Left lung (tissue), 14 donors: ENCODE measurements at places on chromosomes 2 and 18. TPM values are rescaled to one million over a fixed set of nuclear protein-coding genes. Genes with fewer than 3 reads are reported as not detected.

GRCh38 chr2:136863874-136864273, 98.5 kb downstream of the THSD7B start:
- DNase-seq = no peak

GRCh38 chr2:48722391-48722790, 33.1 kb downstream of the LHCGR start:
- no peak for DNase-seq

DNA sequence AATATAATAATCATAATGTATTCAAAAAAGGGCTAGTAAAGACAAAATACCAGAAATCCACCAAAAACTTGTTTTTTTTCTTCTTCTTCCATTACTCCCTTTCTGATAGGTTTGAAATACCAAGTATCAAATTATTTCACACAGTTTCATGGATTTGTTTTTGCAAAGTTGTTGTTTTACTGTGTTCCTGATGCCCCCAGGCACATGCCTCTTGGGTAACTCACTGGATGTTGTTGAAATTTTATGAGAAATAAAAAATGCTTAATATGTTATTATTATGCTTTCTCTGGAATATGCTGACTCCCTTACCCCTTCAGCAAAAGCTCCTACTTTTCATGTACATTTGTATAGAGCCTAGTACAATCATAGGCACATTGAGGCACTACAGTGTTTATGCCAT, 419.6 kb downstream of the NRXN1 start:
- no peak for DNase-seq

Gene GREB1L
- 0.55 TPM for total RNA-seq

DNA sequence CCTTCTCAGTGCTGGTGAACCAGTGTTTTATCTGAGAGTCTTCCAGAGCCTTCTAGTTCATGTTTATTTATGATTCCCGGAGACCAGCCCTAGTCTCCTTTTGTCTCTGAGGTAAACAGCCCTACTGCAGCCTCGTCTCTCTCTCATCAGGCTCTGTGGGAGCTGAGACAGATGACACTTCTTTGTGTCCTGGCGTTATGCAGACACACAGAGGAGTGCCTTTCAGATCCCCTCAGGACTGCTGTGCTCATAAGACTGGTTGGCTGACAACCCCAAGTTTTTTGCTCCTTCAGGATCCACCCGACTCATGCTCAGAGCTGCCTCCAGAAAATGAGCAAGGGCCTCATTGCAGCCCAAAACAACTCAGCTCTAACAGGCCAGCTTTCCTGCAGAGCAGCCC, 523.8 kb upstream of the SPHKAP start:
- DNase-seq = no peak

DNA sequence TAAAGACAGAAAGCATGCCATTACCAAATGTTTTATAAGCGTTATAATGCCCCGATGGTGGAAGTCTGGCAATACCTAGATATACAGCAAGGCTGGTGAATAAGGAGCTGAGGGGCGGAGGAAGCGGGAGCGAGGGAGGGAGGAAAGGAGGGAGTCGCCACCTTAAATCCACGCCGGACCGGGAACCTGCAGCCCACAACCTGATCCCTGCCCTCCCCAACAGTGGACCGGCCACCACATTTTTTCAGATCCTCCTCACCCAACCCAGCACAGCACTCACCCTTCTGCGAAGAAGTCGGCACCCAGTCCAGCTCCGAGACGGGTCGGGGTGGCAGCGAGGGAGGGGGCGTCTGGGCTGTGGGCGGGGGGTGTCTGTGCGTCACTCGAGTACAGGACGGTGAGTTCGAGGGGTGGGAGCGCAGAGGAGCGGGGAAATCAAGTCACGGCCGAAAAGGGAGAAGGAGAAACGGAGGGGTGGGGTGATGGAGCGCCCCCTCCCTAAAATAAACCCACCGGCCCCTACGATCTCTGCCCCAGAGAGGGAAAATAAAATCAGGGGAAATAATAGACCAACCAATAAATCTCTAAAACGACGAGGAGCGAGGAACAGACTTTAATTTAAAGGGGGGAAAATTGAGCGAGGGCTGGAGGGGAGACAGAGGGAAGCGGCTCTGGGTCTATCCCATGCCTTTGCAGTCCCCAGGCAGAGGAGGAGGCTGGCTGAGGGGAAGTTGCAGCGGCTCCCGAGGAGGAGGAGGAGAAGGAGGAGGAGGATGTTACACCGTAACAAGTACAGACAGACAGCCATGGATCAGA, 96.5 kb upstream of the SERTAD2 start:
- peak; percentile 73 for DNase-seq

Gene ALPG
- total RNA-seq = not detected

DNA sequence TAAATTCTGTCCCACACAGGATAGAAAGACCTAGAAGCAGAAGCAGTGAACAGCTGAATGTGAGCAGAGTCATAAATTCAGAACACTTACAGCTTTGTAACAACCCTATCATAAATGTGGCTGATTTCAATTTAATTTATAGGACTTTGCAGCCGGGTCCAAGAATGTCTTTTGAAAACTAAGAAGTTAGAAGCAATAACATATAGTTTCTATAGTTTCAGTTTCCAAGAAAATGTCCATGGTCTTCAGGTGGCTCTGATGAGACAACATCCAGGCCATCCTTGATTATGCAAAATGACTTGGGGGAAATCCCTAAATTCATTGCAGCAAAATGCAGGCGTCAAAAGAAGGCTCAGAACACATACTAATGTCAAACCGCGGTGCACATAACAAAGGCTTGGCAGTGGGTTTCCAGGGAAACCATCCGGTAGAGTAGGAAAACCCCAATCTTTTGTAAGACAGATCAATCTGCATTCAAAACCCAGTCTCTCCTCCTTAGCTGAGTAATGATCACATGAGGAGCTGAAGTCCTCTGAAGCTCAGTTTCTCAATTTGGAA, 442.2 kb upstream of the ID2 start:
- DNase-seq = no peak

DNA sequence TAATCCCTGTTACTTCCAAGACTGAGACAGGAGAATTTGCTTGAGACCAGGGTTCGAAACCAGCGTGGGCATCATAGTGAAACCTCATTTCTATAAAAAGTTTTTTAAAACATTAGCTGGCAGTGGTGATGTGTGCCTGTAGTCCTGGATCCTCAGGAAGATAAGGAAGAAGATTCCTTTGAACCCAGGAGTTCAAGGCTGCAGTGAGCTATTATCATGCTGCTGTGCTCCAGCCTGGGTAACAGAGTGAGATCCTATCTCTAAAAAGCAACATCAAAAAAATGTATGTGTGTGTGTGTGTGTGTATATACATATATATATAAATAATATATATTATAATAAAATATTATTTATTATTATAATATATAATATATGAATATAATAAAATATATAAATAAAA, 1417.6 kb upstream of the CDH2 start:
- no peak for DNase-seq

DNA sequence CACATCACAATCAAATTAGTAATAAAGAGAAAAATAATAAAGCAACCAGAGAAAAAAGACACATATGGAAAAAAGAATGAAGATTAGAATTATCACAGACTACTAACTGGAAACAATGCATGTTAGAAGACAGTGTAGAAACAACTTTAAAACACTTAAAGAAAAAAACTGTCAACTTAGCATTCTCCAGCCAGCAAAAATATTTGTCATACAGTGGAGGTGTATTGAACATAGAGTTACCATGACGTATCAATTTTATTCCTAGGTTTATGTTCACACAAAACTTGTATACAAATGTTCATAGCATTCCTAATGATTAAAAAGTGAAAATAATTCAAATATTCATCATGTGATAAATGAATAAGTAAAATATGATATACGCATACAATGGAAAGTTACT, 61.5 kb upstream of the ADAM23 start:
- no peak for DNase-seq

- no peak for DNase-seq
Observed at GRCh38 chr2:56680971-56681631, 497.3 kb downstream of the CCDC85A start.

Gene PRSS56
- total RNA-seq = not detected

DNA sequence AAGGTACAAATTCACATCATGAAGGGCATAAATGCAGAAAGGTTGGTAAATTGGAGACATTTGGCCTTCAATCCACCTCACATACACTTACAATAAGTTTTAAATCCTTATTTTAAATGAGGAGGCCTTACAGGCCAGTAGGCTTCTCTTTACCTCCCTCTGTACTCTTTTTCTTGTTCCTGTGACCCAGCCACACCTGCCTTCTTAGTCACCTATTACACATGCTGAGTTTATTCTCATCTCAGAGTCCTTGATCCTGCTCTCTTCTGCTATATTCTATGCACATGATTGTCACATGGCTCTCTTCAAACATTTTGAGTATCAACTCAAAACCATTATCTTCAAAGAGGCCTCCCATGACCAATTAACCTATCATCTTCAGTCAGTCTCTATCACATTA, 491.5 kb downstream of the SATB2 start:
- DNase-seq = no peak

DNA sequence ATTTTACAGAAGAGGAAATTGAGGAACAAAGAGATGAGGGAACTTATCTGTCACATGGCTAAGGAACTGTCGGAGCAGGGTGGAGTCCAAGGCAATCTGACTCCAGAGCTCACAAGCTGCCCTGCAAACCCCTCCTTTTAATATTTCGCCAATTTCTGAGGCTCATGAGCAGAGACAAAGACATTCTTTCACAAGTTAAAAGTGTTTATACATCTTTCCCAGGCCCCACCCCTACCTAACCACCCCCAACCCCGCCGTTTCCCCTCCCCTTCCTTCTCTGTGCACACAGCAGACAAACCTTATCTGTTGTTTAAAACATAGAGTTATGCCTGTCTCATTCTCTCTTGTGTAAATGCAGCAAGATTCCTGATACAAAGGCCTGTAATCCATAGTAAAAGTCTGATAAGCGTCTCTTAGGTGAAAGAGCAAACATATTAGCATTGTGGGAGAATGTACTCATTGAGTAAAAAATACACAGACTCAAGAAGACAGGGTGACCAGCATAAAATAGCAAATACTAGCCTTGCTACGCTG, 44.3 kb downstream of the EPHA4 start:
- no peak for DNase-seq

DNA sequence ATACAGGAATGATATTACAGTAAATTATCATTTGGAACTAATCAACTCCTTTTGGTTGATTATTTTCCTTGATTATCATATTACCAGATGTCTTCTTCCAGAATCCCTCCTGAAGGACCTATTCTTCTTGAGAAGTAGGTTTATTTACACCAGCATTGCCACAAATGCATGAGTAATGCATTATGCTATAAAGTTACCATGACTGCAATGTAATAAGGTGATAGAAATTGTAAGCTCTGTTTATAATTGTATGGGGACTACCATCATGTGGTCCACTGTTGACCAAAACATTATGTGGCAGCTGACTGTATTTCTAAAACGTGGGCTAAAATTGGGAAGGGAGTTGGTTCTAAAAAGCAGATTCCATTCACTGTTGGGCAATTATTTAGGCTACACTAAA, 602.2 kb downstream of the NYAP2 start:
- DNase-seq = no peak

DNA sequence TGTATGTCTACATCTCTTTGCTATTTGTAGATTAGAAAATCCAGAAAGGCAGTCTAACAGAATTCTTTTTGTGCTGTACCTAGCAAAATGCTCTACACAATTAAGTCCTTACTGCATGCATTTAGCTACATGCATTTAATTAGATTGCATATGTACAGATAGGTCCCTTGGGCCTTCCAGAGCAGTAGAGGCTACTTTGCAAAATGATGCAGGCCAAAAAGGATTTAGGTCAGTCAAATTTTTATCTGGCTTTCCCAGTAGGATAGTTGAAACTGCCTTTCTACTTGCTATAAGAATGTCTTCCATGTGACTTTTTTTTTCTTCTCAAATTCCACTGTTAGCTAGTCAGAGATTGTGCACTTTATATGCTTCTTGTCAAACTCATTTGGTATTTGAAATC, 19.3 kb downstream of the GALNT13 start:
- DNase-seq = no peak

DNA sequence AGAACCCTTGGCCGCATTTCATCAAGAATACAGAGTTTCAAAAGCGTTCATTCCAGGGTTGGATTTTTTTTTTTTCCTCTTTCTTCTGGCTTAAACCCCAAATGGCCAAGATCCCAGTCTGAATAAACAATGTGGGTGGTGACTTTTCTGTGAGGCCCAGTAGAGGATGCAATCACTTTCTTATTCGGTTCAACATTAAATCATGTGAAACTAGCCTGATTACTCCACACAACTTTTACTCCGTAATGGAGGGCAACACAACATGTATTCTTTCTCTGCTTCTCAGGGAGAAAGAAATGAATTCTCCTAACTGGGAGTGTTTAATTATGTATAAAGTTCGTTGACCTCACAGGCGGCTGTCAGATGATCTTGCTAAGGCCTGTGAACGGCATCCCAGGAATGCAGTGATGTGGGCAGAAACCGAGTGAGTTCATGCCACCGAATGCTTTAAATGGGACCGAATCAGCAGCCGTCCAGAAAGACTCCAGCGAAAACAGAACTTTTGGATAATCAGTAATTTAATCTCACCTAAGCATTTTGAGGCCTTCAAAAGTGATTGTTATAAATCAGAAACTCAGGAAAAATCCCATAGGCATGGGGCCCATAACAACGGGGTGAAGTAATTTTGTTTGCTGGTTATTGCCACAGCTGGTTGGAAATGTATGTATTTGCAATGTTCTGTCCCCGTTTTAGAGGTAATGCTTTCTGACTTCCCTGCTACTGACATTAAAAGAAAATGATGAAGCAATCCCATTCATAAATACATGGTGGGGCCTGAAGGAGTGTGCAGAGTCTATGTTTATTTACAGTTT, 81.5 kb downstream of the BCL2 start:
- DNase-seq = peak; percentile 90

DNA sequence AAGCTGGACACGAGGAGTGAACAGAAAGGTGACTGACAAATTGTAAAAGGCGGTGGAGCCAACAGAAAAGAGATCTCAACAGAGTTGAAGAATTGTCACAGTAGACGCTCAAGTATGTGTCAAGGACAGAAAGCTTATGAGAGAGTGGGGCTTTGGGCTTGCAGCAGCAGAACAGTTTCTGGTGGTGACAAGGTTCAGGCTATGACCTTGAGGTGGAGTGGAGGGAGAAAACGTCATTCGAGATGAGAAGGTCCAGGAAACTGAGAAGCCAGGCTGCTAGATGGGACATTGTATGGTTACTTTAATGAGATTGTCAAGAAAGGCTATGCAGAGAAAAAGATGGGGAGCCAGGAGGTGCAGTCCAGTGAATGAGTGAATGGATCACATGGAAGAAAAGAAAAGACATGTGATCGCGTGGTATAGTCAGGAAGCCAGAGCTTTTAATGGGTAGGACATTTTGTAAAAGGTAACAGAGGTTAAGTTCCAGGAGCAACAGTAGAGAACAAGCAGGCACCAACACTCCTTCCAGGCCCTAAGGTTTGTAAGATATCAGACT, 91.1 kb upstream of the EPC2 start:
- DNase-seq = peak; percentile 30

- no peak for DNase-seq
Observed at GRCh38 chr2:39408351-39409136, 28.5 kb downstream of the MAP4K3 start.

GRCh38 chr18:40006634-40007033, 1948.4 kb upstream of the PIK3C3 start:
- no peak for DNase-seq

GRCh38 chr2:217942731-217943335, 60.0 kb downstream of the TNS1 start:
- DNase-seq = no peak

- DNase-seq = no peak
Observed at GRCh38 chr18:43442571-43442970, 165.3 kb upstream of the SYT4 start.

GRCh38 chr2:38433607-38433975, 56.5 kb upstream of the ATL2 start:
- no peak for DNase-seq

- no peak for DNase-seq
Observed at GRCh38 chr2:86466306-86466705, 25.1 kb downstream of the KDM3A start.

Gene MAPRE3
- total RNA-seq = 23.5 TPM

Gene RAB11FIP5
- total RNA-seq = 21.1 TPM
